ENCODE measurements at places on chromosomes 6 and 20. TPM values are rescaled to one million over a fixed set of nuclear protein-coding genes. Genes with fewer than 3 reads are reported as not detected.

LBP gene
- total RNA-seq, result 1.2 TPM

SLCO4A1 gene
- 5.3 TPM for total RNA-seq

GRCh38 chr6:127956260-127956888, 55.5 kb upstream of the THEMIS start:
- no peak for DNase-seq

GRCh38 chr6:71035871-71036270, 79.0 kb upstream of the B3GAT2 start:
- no peak for DNase-seq

SERPINB6 gene
- 179 TPM for total RNA-seq

DNA sequence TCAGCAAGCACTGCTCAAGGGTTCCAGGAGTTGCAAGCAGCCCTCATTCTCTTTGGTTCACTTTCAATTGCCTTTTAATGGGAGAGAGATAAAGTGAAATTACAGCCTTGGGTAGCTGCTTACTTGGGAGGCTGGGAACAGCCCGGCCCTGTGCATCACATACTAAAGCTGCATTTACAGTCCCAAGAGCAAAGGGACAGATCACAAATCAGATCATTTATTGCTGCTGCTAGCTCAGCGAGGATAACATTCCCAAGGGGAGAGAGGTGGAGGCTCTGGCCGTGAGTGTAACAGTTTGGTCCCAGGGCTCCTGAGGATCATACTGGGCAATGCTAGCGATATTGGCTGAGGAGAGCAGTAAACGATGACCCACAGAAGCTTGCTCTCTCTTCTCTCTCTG, 133.1 kb downstream of the CDH26 start:
- no peak for DNase-seq

ID4 gene
- total RNA-seq, result 545 TPM

BPI gene
- total RNA-seq, result 0.22 TPM

- DNase-seq, result no peak
These were observed 38.4 kb downstream of the AKAP7 start for GRCh38 chr6:131173680-131174079.

AIG1 gene
- total RNA-seq, result 65.2 TPM

- DNase-seq, result no peak
These were observed 263.6 kb downstream of the CD83 start for GRCh38 chr6:14380901-14381828.

DNA sequence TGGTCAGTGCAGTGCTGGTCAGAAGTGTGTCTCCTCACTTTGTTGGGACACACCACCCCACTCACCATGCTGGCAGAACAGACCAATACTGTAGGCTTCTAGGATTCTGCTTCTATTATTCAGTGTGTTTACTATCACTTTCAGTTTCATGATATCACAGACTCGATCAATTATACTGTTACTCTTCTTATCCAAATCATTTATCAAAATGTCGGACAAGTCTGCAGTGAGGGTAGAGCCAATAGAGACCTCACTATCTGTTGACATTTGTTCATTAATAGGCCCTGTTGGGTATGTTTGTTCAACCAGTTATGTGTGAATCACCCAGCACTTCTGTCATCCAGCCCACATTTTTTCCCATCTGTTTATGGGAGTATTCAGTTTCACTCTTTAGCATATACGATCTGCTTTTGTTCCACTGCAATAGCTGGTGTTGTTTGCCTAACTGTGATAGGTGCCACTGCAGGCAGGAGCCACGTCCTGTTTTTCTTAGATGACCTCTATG, 140.1 kb downstream of the NRN1 start:
- no peak for DNase-seq

- no peak for DNase-seq
These were observed 245.9 kb upstream of the FOXQ1 start for GRCh38 chr6:1065986-1066385.

FAM209B gene
- total RNA-seq, result not detected

IL22RA2 gene
- not detected for total RNA-seq

DNA sequence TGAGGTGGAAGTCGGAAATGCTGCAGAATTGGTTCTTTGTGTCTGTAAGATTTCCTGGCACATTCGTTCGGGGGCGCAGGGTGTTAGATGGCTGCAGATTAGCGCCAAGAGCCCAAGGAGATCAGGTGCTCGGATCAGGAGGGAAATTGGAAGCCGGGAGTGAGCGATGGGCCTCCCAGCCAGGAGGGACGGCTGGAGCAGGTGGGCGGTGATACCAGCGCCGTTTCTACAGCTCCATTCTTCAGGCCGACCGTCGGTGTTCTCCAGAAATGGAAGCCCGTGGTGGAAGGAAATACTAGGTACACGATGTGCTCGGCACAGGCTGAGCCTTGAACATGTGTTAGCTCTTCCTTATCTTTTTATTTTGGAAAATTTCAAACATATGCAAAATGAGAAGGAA, 6.5 kb downstream of the SIRPA start:
- no peak for DNase-seq

DNA sequence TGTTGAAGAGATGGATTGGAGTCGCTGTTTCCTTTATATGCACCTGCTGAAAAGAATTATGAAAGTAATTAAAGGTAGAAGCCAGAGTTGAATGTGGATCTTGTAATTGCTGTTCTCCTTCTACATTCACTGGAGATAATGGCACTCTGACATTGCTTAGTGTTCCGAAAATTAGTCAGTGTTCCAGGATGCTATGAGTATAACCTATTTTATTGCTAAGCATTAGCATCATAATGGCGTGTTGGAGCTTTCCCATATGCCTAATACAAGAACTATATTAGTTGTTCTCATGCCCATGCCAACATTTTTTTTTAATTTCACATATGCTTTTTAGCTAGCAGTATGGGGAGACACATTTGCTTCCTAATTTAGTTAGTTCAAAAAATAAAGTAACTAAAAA, 236.4 kb downstream of the ARHGAP18 start:
- no peak for DNase-seq

PRR18 gene
- total RNA-seq, result 0.59 TPM

DNA sequence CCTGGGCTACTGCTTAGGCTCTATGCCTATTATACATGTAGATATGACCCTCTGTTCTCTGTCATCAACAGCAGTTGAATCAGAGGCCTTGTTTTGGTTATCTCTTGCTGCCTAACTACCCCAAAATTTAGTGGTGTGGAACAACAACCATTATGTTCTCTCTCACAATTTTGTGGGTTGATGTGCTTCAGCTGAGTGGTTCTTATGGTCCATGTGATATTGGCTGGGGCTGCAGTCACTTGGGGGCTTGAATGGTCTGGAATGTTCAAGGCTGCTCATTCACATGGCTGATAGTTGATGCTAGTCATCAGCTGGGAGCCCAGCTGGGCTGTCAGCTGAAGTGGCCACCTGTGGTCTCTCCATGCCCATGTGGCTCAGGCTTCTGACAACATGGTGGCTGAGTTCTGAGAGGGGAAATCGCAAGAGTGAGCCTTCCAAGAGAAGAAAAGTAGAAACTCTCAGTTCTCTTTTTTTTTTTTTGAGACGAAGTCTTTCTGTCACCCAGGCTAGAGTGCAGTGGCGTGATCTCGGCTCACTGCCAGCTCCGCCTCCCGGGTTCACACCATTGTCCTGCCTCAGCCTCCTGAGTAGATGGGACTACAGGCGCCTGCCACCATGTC, 47.8 kb downstream of the SHLD1 start:
- DNase-seq, result no peak

ADGRF4 gene
- total RNA-seq, result not detected

VGLL2 gene
- not detected for total RNA-seq

DNA sequence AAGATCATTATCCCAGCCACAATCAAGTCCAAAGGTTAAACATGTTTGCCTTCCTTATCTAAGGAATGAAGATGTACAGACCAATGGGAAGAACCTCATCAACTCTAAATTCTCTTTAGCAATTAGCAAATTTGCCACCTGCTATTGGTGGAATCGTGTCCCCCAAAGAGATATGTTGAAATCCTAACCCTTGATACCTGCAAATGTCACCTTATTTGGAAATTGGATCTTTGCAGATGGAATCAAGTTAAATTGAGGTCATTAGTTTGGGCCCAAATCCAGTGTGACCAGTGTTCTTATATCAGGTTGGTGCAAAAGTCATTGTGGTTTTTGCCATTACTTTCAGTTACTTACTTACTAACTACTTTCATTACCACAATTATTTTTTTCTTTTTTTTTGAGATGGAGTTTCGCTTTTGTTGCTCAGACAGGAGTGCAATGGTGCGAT, 31.3 kb downstream of the KLHL31 start:
- DNase-seq, result no peak

XKR7 gene
- total RNA-seq, result not detected

HTR1B gene
- total RNA-seq, result not detected

SLC4A11 gene
- 26.3 TPM for total RNA-seq

MOG gene
- total RNA-seq, result not detected

SEMG1 gene
- total RNA-seq, result not detected

DNA sequence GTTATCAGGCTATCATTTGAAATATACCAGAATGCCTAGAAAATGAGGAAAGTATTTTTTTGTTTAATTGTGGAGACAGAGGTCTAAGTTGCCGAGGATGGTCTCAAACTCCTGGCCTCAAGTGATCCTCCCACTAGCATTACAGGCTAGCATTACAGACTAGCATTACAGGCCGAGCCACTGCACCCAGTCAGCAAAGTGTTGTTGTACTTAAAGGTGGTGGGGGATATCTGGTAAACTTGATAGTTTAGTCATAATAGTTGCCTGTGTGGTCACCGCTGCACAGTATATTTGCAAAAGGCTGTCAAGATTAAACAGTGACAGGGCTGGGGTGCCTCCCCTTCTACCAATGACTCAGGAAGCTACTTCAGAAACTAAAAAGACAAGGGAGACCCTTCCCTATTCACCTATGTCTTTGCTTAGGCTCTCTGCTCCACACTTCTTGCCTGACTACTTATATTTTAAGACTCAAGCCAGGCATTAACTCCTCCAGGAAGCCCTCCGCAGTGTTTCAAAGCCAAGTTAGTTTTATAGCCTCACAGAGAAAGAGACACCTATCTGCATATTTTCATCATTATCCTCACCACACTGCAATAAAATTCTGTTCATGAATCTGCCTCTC, 3.1 kb upstream of the AKIRIN2 start:
- DNase-seq, result no peak

HLA-DMA gene
- 19.4 TPM for total RNA-seq

UNC5CL gene
- total RNA-seq, result 1.9 TPM

DNA sequence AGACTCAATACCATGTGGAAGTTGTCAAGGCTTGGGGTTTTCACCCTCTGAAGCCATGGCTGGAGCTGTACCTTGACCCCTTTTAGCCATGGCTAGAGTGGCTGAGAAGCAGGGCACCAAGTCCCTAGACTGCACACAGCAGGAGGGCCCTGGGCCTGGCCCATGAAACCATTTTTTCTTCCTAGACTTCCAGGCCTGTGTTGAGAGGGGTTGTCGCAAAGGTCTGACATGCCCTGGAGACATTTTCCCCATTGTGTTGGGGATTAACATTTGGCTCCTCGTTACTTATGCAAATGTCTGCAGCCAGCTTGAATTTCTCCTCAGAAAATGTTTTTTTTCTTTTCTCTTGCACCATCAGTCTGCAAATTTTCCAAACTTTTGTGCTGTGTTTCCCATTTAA, 196.4 kb downstream of the SLC16A10 start:
- no peak for DNase-seq

- no peak for DNase-seq
These were observed 626.4 kb upstream of the MMS22L start for GRCh38 chr6:97909380-97909779.

DNA sequence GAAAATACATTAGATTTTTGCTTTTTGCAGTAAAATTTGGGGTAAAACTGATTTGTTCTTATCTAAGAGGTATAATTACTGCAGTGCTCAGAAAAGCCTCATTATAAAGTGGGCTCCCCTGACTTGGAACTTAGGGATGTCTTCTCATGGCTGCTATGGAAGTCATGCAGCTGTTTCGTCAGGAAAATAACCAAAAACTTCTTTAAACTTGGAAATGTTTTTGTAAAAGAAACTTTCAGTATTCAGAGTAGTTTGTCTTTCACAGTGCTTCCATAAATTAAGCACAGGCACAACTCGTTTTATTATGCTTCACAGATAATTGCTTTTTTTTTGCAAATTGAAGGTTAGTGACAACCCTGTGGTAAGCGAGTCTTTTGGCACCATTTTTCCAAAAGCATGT, 6.8 kb downstream of the MAPK14 start:
- DNase-seq, result no peak

DNA sequence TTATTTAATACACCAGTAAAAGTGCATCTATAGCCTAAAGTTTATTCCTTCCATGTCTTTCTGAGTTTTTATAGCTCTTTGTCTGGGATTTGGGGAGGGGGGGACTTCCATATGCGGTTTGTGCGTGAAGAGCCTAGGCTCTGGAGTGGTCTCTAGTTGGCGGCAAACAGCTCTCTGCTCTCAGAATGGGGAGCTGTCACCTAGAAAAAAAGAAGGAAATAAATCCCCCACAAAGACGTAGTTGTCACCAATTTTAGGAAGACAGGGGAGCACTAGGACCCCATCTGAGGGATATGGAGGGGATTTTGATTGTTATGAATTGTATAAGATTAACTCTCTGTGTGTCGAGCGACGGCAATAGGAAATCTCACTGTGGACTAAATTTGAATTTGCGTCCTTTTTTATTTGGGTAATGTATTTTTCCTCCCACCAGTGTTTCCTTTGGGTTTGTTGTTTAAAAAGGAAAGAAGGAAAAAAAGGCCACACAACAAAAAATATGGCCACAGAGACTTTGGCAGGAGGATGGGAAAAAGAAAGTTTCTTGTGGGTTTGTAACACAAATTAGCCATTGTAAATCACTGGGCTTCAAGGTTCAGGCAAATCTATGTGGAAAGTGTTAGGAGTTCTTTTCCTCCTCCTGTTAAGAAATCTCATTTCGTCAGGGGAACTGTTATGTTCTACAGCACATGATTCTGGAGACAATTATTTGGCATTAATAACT, 7.4 kb downstream of the POU3F2 start:
- no peak for DNase-seq

GRCh38 chr6:127147534-127147933, 29.1 kb downstream of the RSPO3 start:
- no peak for DNase-seq

GRCh38 chr20:406200-407132, 1.6 kb upstream of the RBCK1 start:
- DNase-seq, result no peak

CST2 gene
- total RNA-seq, result not detected

DNA sequence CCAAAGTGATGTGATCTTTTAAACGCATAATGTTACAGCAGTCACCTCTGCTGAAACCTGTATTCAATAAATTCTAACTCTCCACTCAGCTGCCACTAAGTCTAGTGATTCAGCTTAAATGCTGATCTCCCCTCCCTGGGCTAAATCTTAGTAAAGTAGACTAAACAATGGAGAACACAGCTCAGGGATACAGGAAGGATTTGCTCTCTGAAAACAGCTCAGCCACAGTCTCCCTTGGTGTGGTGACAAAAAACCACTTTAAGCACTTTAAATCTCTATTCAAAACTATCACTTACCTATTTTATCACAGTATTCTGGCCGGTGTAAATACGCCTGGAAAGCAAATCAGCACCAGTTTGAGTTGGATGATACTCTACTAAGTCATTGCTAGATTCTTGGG, 130.6 kb downstream of the RFX6 start:
- no peak for DNase-seq

DNA sequence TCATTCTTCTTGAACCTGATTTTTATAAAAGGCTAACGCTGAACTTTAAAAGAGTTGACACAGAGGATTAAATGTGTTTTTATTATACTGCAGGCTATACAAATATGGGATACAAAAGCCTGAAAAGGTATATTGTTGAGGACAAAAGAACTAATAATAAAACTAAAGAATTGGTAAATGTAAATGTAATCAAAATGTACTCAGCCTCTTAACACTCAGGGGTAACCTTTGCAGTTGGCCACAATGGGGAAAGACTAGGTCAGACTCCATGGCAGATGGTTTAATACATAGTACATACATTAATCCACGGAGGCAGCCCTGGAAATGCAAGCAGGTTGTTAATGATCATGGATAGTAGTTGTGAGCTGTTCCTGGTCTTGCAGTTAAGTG, 57.5 kb downstream of the SOBP start:
- DNase-seq, result no peak
